ENCODE measurements at places on chromosomes 4 and X.

- DNase-seq: no peak
These were observed 69.2 kb upstream of the FAT1 start for GRCh38 chr4:186792728-186793366.

DNA sequence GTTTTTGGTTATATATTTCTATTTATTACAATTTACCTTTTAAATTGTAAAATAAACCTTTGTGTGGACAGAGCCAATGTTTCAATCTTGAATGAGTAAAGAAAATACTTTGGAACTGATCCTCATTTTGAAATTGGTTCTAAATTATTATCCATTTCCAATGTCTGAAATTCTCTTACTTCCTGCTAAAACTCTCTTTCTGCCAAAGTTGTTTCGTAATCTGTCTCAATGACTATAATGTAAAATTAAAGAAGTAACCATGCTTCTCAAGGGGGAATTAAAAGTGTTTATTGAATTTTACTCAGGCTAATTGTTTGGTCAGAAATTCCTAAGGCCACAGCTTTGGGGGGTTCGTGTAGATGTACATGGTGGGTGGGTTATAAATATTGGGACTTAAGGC is 34.8 kb downstream of the YIPF6 start:
- DNase-seq: no peak

- DNase-seq: no peak
These were observed 12.8 kb downstream of the CYP4V2 start for GRCh38 chr4:186204103-186204559.

- no peak for DNase-seq
These were observed 342.7 kb upstream of the PABPC4L start for GRCh38 chr4:134544303-134544770.

- DNase-seq: no peak
These were observed 60.2 kb downstream of the CHRNA9 start for GRCh38 chr4:40395166-40395900.

DNA sequence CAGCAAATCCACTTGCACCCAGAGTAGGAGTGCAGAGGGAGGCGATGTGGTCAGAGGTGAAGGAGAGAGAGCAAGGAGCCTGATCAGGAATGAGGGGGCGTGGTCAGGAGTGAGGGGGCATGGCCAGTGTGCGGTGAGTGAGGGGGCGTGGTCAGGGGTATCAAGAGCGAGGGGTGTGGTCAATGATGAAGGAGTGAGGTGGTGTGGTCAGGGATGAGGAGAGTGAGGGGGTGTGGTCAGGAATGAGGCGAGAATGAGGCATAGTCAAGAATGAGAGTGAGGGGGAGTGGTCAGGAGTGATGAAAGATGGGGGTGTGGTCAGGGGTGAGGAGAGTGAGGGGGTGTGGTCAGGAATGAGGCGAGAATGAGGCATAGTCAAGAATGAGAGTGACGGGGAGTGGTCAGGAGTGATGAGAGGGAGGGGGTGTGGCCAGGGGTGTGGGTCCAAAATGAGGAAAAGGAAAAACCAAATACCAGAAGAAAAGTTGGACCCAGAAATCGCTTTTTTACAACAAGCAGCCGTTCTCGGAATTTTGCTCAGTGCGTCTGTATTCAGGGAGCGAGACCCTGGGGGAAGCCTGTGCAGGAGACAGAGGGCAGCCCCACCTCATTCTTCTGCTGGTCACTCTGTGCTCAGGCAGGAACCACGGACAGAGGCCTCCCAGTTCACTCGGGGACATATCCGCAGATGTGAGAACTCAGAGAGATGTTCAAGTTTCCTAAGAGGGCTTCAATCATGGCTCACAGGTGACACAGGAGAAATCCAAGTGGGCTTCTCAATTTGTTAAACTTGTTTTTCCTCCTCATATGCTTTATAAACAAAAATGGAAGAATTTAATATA is 47.5 kb downstream of the MAGEA1 start:
- DNase-seq: no peak

GRCh38 chrX:113962343-113962742 is 621.5 kb upstream of the HTR2C start:
- DNase-seq: no peak

DNA sequence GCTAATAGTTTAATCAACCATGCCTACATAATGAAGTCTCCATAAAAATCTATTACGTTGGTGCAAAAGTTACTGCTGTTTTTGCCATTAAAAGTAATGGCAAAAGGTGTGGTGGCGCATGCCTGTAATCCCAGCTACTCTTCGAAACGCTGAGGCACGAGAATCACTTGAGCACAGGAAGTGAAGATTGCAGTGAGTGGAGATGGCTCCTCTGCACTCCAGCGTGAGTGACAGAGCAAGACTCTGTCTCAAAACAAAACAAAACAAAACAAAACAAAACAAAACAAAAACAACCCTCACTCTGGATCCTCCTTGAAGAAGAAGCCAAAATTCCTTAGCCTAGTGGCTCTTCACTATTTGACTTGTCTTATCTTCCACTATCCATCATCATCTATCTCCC is 78.0 kb downstream of the MSN start:
- no peak for DNase-seq

DNA sequence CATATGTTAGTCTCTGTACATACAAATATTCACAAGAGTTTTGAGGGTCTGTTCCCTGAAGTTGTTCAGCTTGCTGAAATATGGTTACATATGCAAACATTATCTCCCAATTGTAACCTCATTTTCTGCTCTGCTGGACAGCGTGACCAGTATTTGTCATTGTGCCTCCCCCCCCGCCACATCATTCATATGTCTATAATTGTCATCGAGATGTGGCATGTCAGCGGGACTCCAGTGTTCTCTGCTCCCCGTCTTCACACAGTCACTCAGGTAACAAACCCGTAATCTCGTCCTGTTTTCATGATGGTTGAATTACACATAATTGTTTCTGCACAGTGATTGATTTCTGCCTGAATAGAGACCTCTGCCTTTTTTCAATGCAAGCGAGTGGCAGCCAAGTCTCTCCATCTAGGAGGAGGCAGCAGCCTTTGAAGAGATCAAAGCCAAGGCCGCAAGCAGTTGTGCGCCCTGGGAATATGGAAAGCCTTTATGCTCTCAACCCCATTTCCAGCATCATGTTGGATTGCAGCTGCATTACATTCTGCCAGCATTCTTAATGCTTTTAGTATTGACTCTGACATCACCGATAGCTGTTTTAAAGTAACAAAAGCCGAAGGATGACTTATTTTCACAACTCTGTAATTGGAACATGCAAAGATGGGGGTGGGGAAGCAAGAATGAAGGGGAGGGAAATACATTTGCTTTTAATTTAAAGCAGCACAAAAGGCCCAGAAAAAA is 27.4 kb downstream of the LEF1 start:
- no peak for DNase-seq

DNA sequence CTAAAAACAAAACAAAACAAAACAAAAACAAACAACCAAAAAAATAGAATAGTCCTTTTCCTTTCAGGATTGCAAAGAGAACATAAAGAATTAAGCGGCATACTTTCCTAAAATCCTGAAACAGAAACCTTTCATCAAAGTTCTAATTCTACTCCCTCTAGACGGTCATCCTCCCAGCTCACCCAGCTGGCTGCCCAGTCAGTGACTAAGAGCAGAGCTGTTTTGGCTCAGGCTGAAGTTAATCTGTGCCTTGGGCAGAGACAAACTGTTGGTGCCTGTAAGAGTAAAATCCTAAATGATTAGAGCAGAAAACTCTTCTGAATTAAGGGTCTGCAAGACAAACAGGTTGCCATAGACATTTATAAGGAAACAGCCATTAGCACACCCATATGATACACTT is 17.6 kb upstream of the WAS start:
- DNase-seq: no peak

DNA sequence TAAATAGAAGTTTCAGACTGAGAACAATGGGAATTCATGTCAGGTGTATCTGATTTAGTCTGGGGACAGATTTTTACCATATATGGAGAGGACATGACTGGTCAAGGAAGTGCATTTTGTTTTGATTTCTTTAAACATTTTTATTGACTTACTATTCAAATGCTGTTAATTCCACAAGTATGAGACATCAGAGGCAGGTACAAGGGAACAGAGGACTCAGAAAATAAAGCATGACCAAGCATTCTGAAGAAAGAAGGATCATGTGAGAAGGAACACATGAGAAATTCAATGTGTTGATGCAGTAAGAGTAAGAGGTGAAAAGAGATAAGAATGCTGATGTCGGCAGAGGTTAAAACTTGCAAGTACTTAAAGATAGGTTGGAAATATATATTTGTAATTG is 1452.6 kb downstream of the PCDH7 start:
- no peak for DNase-seq
